Osteoblast (primary cell): ENCODE measurements at places on chromosomes 1 and 21. TPM values are rescaled to one million over a fixed set of nuclear protein-coding genes. Genes with fewer than 3 reads are reported as not detected.

DNA sequence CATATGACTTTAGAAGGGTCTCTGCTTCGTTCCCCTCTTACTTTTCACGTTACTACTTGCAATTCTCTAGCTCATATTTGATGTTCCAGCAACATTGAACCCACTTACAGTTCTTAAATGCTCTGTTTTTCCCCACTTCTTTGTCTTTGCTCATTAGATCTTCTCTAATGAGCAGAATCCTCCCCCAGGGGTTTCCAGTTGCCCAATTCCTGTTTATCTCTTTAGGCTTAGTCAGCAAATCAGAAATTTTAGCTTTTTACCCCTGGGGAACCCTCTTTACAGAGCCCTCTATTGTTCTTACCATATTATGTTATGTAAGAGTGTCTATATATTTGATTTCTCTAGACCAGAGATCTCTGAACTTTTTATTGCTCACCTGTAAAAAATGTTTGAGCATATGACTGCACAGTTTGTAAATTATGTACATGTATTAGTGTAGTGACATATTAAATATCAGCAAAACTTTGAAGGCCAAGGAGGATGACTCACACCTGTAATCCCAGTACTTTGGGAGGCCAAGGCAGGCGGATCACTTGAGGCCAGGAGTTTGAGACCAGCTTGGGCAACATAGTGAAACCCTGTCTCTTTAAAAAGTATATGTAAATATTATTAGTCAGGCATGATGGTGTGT is 71.4 kb downstream of the FNBP1L start:
- DNase-seq: no peak

Gene UBE4B
- 73.1 and 76.6 TPM in 2 replicates for total RNA-seq

Gene CCDC181
- total RNA-seq: 0.29 and 0.36 TPM in 2 replicates

GRCh38 chr1:113415310-113416070 is 25.2 kb downstream of the MAGI3 start:
- DNase-seq: no peak

Gene BARHL2
- total RNA-seq: not detected in 2 replicates
